8988T (cell line): ENCODE measurements at places on chromosomes 4 and X.

- DNase-seq = no peak
Observed at GRCh38 chr4:167492007-167492406, 257.7 kb upstream of the SPOCK3 start.

DNA sequence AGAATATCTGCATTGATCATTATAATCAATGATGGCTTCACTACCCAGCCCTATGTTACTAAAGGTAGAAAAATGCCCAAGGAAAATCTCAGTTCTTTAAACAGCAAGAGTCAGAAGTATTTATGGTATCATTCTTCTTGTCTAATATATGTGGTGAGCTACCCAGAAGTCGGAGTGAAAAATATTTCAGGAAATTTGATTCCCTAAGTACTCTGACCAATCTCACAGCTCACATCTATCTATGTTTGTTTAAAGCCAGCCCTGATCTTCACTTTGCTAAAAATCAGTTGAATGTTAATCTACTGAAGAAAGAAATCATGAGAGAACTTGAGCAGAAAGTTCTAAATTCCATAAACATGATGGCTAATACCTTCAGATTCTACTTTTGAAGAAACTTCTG lies 522.9 kb upstream of the SLIT2 start:
- DNase-seq = no peak

- DNase-seq = no peak
Observed at GRCh38 chr4:11632025-11632424, 203.3 kb upstream of the HS3ST1 start.

DNA sequence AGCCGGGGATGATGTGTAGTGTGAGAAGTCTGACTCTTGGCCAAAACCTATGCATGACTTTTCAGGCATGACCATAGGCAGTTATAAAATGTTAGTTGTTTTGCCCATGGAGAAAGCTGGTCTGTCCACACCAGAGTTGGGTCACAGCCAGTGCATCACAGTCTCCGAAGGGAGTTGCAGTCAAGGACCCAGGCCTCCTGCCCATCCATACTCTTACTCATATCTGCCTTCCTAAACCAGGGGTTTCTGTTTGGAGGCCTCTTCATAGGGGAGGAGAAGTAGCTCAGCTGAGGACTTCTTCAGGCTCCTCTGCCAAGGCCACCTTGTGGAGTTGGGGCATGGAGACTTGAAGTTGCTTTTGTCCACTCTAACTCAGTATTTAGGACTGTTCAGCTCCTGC lies 1008.3 kb downstream of the PCDH18 start:
- no peak for DNase-seq

DNA sequence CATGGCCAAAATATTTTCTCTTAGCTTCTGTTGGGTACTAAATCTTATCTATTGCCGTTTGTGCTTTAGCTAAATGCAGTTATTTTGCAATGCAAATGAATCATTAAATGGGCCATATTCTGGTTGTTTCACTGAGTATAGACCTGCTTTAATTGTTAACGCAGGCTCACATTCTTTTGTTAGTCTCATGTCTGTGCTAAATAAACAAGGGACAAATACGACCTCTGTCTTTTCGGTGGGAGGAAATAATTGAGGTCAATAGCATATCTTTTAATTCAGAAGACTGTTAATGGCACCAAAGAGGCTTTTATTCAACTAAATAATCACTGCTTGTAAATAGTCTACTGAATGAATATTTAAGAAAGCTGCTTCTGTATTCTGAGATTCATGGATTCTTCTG lies 76.9 kb downstream of the DIAPH2 start:
- DNase-seq = no peak

DNA sequence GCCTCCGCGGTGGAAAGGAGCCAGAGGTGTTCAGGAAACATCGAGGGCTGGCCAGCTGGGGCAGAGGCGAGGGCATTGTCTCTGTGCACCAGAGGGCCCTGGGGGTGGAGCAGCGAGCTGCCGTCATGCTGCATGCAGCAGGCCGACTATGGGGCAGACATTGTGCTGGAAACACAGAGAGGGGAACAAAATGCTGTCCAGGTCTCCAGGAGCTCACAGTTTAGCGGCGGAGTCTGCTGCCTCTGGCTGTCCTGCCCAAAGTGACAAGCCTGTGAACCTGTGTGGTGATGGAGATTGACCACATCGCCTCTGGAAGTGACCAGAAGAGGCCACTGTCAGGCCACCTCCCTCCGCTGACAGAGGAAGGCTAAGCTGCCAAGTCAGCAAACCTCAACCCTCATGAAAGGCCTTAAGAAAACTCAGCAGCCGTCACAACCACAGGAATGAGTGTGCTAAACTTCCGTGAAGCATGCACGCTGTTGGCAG lies 20.1 kb upstream of the SASH3 start:
- no peak for DNase-seq

DNA sequence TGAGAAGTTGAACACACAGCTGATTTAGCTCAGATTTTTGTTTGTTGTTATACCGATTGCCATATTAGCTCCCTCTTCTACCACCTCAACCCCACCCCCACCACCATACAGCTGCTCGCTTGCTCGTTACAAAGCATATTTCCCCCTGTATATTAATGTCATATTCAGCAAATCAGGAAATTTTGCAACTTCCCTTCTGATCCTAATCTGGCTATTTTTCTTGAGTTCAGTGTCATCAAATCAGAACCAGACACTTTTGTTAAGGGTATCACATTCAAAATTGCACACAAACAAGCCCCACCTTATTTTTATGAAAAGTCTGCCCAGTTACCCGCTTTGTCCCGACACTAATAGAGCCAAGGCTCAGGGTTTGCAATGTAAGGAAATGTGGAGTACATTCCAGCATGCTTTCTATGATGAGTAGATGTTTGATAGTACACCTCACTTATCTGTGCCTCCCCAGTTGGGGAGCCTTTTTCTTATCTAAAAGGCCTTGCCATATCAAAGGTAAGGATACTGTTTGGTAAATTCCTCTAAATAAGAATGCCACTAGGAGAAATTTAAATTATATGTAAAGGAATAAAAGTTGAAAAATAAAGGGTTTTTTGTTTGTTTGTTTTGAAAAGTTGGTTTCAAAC lies 212.2 kb downstream of the CBR4 start:
- no peak for DNase-seq

DNA sequence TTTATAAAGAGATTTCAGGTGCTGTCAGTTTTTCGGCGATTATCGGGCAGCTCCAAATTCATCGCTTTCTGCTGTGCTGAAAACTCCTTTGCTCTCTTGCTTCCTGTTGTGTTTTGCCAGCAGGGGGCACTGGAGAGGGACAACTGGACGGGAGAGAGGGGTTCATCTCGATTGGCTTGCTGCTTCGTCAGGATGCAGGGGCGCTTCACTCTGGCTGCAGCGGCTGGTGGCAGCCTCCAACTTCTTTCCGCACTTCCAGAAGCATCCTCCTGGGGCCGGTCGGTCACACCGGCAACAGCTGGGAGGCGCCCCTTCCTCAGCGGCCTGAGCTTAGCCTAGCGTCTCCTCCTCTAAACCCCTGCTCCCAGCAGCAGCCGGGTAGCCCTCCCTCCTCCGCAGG lies 29.5 kb downstream of the MSL3 start:
- no peak for DNase-seq

DNA sequence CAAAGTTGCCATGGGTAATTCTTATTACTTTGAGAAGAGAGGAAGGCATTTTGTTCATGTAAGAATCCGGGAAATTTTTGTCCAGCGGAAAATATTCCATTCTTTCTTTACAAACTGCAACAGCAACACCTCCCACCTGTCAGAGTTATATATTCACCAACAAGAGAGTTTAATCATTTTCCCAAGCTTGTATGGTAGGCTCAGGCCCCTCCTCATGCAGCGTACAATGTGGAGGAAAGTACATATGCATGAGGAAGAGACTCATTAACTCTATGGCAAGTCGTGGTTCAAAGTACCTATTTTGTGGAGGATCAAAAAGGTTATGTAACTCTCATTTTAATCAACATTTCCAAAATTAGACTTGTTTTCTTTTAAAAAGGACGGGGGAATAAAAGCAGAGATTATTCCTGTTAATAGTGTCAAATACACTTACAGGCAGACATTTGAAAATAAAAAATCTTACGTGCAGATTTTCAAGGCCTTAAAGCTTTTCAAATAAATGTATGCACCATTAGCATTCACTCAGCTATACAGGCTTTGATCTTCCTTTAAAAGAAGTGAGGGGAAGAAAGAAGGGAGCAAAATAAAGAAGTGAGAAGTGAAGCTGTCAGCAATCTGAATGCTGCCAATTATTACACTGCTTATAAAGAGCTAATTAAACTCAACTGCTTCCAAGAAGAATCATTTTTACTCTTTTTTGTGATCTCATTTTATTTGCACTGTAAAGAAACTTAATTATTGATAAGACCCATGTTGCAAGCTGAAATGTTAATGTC lies 204.8 kb downstream of the FAT4 start:
- DNase-seq = no peak

GRCh38 chr4:184473499-184474262 lies 669 bp downstream of the IRF2 start:
- peak; percentile 35 for DNase-seq

DNA sequence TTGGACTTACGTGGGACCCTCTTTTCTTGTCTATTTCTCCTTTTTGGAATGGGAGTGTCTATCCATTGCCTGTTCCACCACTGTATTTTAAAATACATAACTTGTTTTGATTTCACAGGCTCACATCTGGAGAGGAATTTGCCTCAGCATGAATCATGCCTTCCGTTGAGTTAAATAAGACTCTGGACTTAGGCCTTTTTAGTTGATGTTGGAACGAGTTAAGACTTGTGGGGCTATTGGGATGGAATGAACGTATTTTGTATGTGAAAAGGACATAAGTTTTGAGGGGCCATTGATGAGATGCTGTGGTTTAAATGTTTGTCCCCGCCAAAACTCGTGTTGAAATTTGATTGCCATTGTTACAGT lies 66.2 kb downstream of the BEX3 start:
- no peak for DNase-seq

- DNase-seq = no peak
Observed at GRCh38 chr4:96742332-96743014, 902.6 kb downstream of the PDHA2 start.

GRCh38 chr4:121272526-121272925 lies 108.3 kb downstream of the QRFPR start:
- no peak for DNase-seq

- DNase-seq = no peak
Observed at GRCh38 chr4:140640150-140640748, 71.5 kb upstream of the UCP1 start.

DNA sequence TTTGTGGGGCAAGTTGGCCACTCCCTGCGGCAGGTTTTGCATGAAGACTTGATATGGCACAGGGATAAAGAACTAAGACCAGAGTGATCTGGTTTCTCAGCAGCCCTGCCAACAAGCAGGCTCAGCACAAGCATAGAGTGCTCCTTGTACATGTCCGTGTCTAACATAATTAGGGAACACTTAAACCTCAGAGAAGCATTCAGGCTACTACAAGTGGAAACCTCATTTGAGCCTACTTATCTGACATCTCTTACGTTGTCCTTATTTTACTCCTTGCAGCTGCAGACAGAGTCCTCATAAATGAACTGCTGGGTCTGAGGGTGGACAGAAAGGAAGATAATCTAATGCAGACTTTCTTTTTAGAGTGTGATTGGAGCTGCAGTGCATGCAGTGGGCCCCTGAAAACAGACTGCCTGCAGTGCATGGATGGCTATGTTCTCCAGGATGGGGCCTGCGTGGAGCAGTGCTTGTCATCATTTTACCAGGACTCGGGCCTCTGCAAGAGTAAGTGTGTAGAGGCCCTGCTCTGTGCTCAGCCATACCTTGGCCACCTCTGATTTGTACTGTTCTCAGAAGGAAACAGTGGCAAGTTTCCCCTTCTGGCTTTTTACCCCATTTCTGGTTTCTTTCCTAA lies 179.1 kb upstream of the ANXA3 start:
- DNase-seq = no peak

DNA sequence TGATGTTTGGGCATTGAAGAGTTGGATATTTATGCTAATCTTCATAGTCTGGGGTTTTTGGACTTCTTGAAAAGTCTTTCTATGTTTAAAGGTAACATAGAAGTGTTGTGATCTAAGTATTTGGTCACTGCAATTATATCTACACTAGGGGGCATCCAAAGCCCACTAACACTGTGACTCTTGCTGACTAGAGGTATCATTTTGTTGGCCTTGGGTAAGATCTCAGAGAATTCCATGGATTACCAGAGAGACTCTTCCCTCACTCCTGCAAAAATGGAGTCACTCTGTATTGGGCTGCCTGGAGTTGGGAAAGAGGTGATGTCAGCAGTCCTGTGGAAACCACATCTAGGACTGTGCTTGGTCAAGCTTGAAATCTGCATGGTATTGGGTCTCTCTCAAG lies 1077.6 kb downstream of the FAM133A start:
- DNase-seq = no peak

DNA sequence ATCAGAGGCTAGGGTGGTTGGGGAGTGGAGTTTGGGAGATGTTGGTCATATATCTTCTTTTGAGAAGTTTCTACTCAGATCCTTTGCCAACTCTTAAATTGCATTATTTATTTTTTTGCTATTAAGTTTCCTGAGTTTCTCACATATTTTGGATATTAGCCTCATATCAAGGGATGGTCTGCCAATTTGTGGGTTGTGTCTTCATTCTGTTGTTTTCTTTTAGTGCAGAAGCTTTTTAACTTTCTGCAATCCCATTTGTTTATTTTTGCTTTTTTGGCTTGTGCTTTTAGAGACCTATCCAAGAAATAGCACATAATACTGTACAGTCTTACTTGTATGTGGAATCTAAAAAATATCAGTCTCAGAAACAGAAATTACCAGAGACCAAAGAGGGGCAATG lies 509.2 kb upstream of the HS3ST1 start:
- no peak for DNase-seq

- DNase-seq = no peak
Observed at GRCh38 chr4:90816754-90817153, 689.6 kb downstream of the CCSER1 start.

DNA sequence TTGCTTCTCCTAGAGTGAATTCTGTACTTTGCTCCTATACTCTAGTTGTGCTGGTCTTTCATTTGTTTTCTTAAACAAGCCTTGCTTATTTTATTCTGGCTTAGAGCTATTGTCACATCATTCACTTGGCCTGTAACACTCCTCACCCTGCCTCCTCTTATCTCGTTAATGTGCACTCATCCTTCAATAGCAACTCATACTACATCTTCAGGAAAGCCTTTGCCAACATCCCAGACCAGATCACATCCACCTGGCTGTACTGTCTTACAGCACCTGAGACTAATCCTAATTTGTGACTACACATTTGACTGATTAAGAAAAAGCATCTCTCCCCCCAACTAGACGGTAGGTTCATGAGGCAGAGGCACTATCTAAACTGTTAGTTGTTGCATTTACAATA lies 80.8 kb downstream of the SLC7A11 start:
- DNase-seq = no peak

- DNase-seq = no peak
Observed at GRCh38 chrX:15988661-15989603, 134.3 kb upstream of the AP1S2 start.
